ENCODE measurements at places on chromosomes 2 and 18.

DNA sequence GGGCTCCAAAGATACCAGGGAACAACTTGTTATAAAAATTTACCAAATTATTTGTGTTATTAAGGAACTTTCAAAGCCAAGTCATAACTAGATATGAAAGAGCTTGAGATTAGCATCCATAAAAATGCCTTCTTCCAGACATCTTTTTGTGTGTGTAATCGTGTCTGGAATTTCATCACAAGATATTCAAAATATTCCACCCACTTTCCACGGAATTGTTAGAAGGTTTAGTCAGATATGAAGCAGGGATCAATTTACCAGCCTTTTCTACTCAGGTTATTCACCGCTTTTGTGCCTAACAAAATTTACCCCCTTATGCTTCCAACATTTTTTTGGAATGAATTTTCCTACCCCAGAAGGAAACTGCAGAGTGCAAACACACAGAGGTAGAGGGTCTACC, 130.2 kb upstream of the ACVR2A start:
- DNase-seq, result no peak

DNA sequence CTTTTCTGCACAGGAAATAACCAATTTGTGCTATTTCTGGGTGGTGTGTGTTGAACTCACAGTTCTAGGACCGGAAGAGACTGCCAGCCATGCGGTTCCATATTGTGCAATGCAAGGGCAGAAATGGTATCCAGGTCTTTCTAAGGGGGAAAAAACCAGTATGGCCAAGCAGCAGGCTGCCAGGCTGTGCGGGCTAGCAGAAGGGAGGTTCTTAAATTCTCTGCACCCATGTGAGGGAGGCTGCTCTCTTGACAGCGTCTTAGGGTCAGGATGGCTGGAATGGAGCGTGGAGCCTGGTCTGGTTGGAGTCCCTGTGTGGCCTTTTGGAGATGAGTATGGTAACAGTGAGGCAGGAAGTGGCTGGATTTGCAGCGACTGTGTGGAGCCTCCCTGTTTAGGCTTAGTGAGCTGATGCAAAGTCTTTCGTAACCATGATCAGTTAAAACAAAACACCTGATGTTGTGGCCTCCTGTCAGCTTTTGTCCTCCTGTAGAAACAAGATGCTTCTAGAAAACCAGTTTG, 52.6 kb downstream of the NCK2 start:
- DNase-seq, result no peak

GRCh38 chr2:175402571-175402970, 221.1 kb upstream of the ATP5MC3 start:
- no peak for DNase-seq

DNA sequence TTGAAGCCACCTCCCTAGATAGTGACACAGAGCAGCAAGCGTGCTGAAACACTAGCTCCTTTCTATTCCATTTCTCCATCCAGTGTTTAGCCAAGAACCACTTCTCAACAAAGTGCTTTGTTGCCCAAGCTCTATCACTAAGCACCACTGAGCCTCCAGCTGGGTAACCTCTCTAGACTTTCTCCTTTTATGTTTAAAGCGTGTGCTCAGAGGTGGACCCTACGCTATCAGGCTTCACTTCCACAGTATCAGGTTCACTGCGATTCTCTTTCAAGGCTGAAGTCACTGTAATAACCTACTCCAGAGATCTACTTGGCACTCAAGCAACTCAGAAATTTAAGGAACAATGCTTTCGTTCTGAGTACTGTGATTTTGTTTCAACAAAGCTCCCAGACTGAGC, 197.9 kb downstream of the LNPK start:
- DNase-seq, result no peak

DNA sequence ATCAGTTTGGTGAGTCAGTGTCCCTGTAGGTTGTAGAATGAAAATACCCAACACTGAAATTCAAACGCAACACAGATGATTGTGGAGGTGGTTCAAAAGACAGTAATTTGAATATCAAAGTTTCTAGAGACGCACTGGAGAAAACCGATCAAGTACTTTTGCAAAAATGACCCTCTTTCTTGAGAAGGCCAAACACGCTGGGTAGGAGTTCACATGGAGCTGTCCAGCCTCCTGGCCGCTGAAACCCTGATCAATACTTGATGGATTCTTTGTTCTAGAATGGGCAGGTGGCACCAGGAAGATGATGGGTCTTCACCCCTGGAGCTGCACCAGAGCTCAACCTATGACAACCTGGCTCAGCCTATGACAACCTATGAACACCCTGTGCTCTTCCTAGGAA, 39.7 kb upstream of the UBE2F start:
- no peak for DNase-seq

GRCh38 chr2:161613161-161613560, 11.1 kb upstream of the SLC4A10 start:
- no peak for DNase-seq

- no peak for DNase-seq
These were observed 156.1 kb downstream of the TPGS2 start for GRCh38 chr18:36672437-36673344.

DNA sequence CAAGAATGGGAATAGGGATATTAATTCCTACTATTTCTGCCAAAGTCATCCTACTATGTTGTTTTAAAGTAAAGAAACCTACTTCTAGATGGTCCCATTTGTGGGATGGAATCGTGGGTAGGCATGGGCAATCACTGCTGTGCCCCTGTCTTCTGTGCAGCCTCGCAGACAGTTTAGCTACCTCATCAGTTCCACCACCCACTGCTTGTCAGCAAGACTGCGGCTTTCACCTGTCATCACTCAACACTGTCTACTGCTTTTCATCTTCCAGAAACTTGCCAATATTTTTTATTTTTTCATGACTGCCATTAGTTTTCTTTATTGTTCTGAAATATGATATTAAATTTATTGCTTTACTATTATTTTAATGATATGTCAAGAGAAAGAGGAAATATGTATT, 368.1 kb upstream of the KYNU start:
- no peak for DNase-seq

GRCh38 chr2:10985260-10985659, 73.5 kb downstream of the KCNF1 start:
- peak; percentile 70 for DNase-seq

- DNase-seq, result peak; percentile 38
These were observed 2.8 kb downstream of the WDR54 start for GRCh38 chr2:74424139-74424992.

- DNase-seq, result no peak
These were observed 32.9 kb upstream of the NDUFV2 start for GRCh38 chr18:9069601-9070000.

- no peak for DNase-seq
These were observed 281.8 kb upstream of the TCF4 start for GRCh38 chr18:55869556-55870501.

DNA sequence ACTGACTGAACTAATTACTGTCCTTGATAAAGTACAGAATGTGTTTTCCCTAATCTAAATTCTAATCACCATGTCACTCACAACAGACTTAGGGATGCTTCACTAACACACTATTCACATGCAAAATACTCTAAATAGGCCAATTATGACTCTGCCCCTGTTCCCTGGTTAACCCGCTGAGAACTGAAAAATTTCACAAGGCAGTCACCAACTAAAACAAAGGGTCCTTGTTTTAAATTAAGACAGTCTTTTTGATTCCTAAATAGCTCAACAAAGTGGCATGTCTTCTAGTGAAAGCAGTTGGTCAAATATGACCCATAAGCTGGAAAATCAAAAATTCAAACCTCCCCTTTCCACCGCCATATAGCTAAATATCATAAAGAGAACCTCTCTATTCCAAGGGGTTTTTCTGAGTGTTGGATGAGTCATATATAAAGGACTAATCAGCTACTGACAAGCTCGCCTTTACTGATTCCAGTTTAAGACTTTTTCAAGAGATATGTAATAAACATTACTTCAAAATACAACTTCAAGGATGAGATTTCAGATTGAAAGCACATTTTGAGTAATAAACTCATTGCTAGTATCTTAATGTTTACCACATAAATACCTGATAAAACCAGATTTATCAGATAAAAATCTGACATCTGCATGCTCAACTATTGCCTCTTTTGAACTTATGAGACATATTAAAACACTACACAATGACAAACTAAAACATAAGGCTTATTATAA, 235.8 kb downstream of the TCF4 start:
- no peak for DNase-seq

DNA sequence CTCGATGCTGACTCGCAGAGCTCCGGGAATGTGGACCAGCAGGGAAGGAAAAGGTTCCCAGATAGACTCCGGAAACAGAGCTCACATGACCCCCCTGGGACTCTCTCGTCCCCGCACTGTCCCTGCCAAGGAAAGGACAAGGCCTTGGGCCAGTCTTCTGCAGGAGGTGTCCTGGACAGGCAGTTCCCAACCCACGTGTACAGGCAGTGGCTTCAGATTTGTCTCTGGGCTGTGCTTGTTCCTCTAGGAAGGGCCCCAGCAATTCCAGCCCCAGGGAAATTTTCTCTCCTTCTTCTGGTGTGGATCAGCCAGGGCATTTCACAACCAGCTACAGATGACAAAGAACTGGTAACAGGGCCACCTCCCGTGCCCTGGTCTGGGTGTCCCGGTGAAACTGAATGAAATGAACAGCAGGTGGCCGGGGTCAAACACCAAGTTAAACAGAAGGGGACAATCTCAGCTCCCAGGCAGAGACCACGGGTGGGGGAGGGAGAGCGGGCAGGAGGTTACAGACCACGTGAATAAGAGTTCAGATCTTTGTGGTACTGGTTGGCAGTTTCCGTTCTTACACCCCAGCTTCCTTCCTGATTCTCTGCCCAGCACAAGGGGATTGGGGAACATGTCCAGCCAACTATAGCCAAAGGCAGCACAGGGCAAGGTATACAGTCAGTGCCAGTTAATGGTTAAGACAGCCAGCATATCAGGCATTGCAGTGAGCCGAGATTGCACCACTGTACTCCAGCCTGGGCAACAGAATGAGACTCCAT, 52.2 kb upstream of the CAB39 start:
- DNase-seq, result no peak

Data from H7 (cell line).